ELF-1 (cell line): ENCODE measurements at places on chromosomes 7 and 10.
A peak's percentile ranks its signal among the peaks of the same experiment; 100 is the strongest.

DNA sequence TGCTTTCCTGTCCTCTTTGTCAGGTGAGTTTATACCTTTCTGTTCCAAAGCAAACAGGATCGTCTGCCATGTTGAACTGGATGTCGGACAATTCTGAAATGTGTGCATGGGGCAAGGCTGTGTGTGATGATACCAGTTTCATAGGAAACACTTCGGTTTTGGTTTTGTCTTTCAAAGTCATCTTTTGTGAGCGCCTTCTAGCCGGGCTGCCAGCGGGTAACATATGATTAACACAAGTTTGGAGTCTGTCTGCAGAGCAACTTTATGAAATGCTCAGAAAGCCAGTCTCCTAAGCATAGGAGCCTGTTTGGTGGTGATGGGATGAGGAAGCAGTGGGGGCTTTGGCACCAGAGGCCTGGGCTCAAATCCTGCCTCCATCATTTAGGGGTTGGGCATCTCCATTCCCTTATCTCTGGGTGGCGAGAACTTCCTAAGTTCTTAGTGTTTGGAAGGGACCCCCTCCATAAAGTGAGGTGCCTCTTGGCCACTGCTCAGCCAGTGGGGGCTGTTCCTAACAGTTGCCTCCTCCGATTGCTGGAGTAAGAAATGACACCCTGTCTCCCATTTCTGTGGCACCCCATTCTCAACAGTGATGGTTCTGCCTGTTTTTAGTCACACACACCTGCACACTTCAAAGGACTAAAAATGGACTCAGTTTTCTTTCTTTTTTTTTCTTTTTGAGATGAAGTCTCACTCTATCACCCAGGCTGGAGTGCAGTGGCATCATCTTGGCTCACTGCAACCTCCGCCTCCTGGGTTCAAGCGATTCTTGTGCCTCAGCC lies 36.8 kb downstream of the CUX1 start:
- no peak for DNase-seq

- DNase-seq, result no peak
Measured at GRCh38 chr10:1376384-1376945, 320.3 kb downstream of the WDR37 start.

GRCh38 chr10:49457686-49458085 lies 61.8 kb upstream of the DRGX start:
- DNase-seq, result no peak

DNA sequence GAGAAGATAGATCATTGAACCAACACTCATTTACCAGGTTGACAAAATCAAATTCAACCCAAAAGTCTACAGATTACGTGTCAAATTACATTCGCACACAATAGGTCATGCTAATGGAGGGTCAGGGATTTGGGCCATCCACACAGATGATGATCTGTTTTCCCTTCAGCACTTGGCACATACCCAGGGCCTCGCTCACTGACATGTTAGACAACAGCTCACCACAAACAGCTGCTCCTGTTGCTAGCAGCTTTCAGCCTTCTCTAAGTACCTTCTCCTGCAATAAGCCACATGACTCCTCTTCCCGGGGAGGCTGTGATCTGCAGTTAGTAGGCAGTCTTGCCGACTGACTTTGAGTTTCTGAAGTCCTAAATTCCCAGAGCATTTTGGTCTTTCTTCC lies 18.4 kb downstream of the NKX2-3 start:
- DNase-seq, result peak; percentile 2

DNA sequence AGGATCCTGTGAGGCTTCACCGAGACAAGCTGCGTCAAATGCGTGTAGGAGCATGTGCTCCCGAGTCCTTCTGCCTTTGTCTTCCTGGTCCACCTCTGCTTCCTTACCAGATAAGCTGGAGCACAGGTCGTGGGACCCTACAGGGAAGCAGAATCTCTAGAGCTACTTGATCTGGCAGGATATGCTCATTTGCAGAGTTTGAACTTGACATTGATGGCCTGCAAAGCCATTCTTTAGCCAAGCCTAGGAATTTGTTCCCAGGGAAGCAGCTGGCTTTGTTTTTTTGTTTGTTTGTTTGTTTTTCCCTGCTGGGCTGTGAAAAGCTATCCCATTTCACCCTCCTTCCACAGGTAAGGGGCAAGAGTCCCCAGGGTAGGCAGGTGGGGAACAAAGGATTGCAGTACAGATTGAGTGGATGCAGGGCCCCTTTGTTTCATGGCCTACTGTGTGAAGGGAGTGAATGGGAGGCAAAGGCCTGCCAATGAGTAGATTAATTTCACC lies 200.0 kb upstream of the BMPER start:
- peak; percentile 69 for DNase-seq

DNA sequence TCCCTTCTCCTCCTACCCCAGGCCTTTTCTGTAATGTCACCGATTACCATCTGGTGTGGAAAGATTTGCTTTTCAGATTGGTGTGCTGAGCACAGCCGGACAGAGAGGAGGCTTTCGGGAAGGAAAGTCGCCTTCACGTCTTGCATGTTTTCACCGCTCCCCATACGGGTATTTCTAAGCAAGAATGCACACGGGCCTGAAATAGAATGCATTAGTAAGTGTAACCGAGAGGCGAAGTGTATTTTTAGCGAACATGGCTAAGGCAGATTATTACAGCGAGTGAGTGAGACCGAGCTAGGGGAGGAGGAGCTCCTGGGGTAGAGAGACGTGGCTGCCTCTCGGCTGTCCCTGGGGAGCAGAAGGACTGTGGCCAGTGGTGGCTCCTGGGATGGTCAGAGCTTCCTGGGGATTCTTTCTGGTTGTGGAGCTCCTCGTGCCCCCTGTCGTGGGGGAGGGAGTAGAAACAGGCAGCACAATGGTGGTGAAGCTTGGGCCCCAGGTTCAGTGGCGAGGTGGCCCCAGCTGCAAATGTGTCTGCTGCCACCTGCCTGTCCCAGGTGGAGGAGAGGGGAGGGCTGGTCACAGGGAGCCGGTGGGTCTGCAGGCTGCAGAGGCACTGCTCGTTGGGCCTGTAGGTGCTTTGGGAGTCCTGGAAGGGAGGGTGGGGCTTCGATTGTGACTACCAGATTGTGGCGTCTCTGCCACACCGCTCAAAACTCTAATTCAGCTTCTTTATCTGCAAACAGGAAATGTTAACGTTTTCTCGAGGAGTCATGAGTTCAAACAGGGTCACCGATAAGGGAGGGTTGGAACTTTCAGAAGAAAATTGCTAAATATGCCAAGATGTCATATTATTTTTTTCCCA lies 135.8 kb downstream of the CAMK1D start:
- DNase-seq, result peak; percentile 51

DNA sequence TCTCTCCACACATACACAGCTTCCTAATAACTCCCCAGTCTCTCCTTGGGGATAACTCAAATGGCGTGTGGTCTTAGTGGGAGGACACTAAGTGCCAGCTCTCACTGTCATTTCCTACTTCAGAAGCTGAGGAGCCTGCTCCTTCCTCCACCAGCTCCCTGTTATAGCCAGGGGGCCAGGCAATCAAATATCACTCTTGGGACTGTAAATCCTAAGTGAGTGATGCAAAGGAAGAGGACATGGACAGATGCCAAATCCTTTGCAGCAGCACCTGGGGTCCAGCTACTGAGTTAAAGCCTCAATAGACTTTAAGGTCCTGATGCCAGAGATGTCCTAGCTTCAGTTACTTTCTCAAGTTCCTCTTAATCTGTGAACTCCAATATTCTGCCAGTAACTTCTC lies 34.1 kb downstream of the SEM1 start:
- no peak for DNase-seq

GRCh38 chr10:72904806-72905205 lies 11.3 kb downstream of the OIT3 start:
- DNase-seq, result no peak

GRCh38 chr10:110560012-110560411 lies 7.5 kb upstream of the SMC3 start:
- no peak for DNase-seq

- no peak for DNase-seq
Measured at GRCh38 chr7:26346611-26347203, 55.0 kb downstream of the SNX10 start.

- no peak for DNase-seq
Measured at GRCh38 chr10:128969551-128969950, 497.5 kb upstream of the MGMT start.

GRCh38 chr10:126143117-126143516 lies 245.2 kb downstream of the ADAM12 start:
- no peak for DNase-seq

DNA sequence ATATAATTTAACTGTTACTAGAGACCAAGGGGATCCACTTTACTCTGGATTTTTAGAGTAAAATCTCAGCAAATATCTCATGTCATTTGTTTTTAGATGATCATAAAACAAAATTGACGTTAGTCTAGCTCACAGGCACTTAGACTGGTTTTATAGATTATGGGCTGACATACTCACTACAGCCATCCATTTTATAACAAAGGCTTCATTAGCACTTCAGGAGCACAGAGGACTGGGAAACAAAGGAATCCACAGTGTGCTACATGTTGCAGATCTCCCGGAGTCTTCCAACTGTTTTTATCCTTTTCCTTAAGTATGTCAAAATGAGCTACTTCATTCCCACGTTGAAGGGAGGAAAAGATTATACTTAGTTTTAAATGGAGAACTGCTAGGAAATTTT lies 15.9 kb upstream of the SCRN1 start:
- no peak for DNase-seq

- no peak for DNase-seq
Measured at GRCh38 chr7:100013328-100013676, 2.1 kb upstream of the ZKSCAN1 start.

GRCh38 chr7:135795846-135796570 lies 47.4 kb upstream of the FAM180A start:
- no peak for DNase-seq

DNA sequence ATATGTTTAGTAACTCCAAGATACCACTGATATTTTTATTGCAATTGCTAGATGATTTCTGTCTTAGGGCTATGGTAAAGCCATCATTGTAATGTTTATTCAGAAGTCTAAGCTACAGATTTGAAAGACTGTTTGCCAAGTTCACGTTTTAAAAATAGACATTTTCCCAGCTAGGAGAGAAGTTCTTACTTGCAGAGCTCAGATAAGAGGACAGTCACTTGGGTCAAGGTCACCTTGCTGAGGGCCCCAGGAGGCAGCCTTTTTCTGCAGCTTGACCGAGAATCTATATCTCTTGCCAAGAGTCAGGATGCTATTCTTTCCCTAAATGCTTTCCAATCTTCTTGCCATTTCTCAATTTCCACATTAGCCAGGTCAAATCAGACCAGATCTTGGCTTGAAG lies 1011.2 kb downstream of the KCNMA1 start:
- DNase-seq, result no peak

DNA sequence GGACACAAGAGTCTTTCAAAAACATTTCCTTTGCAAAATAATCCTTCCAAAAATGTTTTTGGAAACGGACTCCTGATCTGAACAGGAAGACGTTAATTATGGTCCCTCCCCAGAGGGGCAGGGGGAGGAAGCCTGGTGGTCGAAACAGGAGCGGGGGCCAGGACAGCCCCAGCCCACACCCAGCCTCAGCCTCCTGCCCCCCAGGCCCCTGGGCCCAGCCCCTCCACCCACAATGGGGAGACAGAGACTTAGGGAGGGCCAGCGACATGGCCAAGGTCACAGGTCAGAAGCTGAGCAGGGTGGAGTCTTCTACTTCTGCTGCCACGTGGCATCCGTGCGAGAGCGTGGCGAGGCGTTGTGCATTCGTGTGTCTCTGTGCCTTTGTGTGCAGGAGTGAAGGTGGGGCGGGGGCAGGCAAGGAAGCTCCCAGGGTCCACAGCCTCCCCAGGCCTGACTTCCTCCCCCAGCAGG lies 14.0 kb upstream of the GRIFIN start:
- no peak for DNase-seq

- peak; percentile 71 for DNase-seq
Measured at GRCh38 chr10:1379601-1380000, 323.4 kb downstream of the WDR37 start.

DNA sequence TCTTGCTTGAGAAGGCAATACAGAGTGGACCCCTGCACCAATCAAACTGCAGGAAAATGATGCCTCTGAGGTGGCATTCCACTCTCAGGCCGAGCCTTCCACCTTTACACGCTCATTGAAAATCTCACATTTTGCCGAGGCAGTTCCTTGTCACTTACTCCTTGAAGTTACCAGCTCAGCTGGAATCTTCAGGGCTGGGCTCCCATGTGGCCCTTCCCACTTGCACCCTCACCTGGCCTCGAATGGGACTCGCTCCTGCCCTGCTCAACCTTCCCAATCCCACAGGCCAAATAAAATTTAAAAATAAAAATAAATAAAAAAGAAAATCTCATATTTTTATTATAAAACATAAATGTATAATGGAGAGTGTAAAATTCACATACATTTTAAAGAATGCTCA lies 790.7 kb upstream of the COBL start:
- no peak for DNase-seq

- DNase-seq, result no peak
Measured at GRCh38 chr7:149257146-149257545, 4.8 kb upstream of the ZNF783 start.

DNA sequence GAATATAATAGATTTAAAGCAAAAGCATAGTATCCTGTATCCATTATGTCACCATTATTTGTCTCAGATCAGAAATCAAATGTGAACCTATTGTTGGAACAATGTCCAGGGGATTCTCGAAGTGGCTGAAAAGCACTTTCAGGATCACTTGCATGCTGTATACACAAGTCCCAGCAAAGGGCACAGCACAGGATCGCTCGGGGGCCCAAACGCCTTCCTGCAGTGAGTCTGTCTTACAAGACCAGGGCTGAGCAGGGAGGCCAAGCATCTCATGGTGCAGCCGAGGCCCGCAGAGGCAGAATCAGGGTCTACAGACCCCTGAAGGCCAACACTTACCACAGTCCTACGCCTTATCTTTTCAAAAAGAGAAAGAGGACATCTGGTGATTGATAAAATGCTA lies 92.3 kb downstream of the TNS3 start:
- peak; percentile 69 for DNase-seq

DNA sequence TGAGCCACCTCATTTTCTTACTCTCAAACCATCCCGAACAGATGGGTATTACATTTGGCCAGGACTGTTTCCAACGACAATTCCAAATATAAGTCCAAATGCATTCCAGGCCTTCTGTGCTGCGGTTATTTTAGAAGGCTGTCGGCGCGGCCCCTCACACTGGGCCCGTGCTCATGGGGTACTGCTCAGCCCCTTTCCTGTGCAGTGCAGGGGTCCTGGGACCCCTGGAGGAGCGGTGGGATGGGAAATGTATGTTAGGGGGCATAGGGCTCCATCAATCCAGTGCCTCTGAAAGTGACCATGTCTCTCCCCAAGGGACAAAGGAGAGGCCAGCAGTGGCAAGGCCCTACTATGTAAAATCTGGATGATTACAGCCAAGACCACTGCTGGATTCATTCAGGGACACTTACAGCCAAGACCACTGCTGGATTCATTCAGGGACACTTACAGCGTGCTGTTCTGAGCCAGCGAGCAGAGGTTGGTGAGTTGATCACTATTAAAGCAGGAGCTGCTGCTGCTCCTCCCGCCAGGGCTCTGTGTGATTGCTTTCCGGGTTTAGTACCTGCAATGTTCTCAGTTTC lies 66.3 kb downstream of the CHST15 start:
- no peak for DNase-seq
